ENCODE measurements at places on chromosomes 6 and 20. TPM values are rescaled to one million over a fixed set of nuclear protein-coding genes. Genes with fewer than 3 reads are reported as not detected.

Gene TRIM15
- not detected for polyA plus RNA-seq

Gene PPP1R16B
- polyA plus RNA-seq: 68.0 TPM

Gene SUPT3H
- polyA plus RNA-seq: 8.5 TPM

Gene CSE1L
- polyA plus RNA-seq: 19.4 TPM

Gene DYNLT2
- polyA plus RNA-seq: 1.0 TPM

Gene PPIL6
- polyA plus RNA-seq: 1.1 TPM

Gene SF3B5
- 378 TPM for polyA plus RNA-seq

Gene ALDH8A1
- not detected for polyA plus RNA-seq

Gene SMLR1
- not detected for polyA plus RNA-seq

Gene BMP5
- polyA plus RNA-seq: not detected

Gene RNGTT
- 37.7 TPM for polyA plus RNA-seq

Gene CCN6
- polyA plus RNA-seq: not detected

Gene NOX3
- polyA plus RNA-seq: not detected

Measured in IgD-negative memory B cell (primary cell).